ENCODE measurements at places on chromosomes 3 and 15. TPM values are rescaled to one million over a fixed set of nuclear protein-coding genes. Genes with fewer than 3 reads are reported as not detected.
A peak's percentile ranks its signal among the peaks of the same experiment; 100 is the strongest.

Gene MYNN
- total RNA-seq: 18.3 TPM

GRCh38 chr3:179321668-179322285 lies 1.1 kb upstream of the ZNF639 start:
- DNase-seq: no peak
- H3K36me3 ChIP-seq: no peaks in the 10 kb centered on the region
- H3K4me1 ChIP-seq: peaks cover 21% of the 10 kb centered on the region
- peak overlapping the region; percentile 65 for H3K4me3 ChIP-seq

DNA sequence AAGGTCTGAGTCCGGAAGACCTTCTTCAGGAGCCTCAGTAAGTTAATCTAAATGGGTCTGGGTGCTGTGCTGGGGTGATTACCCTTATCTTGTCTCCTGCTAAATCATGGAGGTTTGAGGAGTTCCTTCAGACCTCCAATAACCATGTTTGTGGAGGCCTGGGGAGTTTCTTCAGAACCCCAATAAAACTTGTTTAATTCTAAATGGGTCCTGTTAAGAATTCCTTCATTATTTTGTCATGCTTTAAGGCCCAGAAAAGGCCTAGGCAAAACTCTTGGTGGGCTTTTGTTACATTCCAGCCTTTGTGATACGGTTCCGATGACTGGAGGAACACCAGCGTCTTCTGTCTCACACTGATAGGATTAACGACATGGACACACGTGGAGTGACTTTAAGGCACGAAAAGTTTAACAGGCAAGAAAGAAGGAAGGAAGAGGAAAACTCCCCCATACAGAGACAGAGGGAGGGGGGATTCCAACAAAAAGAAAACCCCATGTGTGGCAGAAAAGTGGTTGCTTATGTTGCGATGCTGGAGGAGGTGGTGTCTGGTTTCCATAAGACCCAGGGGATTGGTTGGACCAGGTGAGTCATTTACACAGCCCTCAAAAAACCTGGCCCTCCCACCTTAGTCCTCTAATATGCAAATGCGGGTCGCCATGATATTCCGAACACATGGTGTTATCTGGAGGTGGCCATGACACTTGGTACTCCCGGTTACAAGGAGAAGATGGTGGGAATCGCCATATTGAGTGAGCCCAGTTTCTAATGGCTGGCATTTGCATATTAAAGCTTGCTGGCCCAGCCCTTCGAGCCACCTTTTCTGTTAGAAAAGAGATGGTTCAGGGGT lies 72.6 kb upstream of the MFGE8 start:
- H3K36me3 ChIP-seq: no peaks in the 10 kb centered on the region
- H3K27me3 ChIP-seq: no peaks in the 10 kb centered on the region
- H3K27ac ChIP-seq: peak overlapping the region; percentile 51
- DNase-seq: no peak
- H3K4me3 ChIP-seq: no peak overlapping the region

Gene ANKUB1
- total RNA-seq: not detected

Gene MYL3
- not detected for total RNA-seq

- no peaks in the 10 kb centered on the region for H3K36me3 ChIP-seq
- H3K27ac ChIP-seq: no peak overlapping the region
- no peaks in the 10 kb centered on the region for H3K4me1 ChIP-seq
- no peak overlapping the region for H3K4me3 ChIP-seq
Measured at GRCh38 chr3:5813521-5813920, 626.0 kb downstream of the EDEM1 start.

Gene IMP3
- 134 TPM for total RNA-seq

DNA sequence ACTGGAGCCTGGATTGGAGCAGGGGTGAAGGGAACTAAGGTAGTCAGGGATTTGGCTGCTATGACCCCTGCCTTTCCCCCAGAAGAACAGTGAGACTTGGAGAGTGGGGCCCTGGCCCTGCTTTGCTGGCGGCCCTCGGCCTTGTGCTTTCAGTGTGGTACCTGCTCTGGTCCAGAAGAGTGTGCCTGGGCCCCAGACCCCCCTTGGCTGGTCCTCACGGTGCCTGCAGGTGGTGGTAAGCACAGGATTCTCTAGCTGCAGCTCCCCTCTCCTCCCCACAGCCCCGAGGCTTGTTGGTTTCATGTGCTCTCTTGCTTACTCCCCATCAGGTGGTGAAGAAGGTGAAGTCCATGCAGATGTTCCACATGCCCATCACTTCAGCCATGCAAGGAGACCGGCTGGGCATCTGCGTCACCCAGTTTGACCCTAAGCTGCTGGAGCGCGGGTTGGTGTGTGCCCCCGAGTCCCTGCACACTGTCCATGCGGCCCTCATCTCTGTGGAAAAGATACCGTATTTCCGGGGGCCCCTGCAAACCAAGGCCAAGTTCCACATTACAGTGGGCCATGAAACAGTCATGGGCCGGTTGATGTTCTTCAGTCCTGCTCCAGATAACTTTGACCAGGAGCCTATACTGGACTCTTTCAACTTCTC lies 125.7 kb downstream of the DNAJB8 start:
- no peak overlapping the region for H3K4me3 ChIP-seq
- H3K4me1 ChIP-seq: no peaks in the 10 kb centered on the region
- no peak overlapping the region for H3K27ac ChIP-seq
- peaks cover 17% of the 10 kb centered on the region for H3K36me3 ChIP-seq

DNA sequence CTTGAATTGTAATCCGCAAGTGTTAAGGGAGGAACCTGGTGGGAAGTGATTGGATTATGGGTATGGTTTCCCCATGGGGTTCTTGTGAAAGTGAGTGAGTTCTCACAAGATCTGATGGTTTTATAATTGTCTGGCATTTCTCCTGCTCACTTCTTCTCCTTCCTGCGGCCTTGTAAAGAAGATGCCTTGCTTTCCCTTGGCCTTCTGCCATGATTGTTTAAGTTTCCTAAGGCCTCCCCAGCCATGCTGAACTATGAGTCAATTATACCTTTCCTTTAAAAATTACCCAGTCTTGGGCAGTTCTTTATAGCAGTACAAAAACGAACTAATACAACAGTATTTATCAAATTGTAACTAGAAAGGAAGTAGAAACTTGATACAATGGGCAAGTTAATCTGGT lies 31.9 kb downstream of the IFT57 start:
- no peak overlapping the region for H3K4me3 ChIP-seq
- no peaks in the 10 kb centered on the region for H3K4me1 ChIP-seq
- H3K36me3 ChIP-seq: no peaks in the 10 kb centered on the region

DNA sequence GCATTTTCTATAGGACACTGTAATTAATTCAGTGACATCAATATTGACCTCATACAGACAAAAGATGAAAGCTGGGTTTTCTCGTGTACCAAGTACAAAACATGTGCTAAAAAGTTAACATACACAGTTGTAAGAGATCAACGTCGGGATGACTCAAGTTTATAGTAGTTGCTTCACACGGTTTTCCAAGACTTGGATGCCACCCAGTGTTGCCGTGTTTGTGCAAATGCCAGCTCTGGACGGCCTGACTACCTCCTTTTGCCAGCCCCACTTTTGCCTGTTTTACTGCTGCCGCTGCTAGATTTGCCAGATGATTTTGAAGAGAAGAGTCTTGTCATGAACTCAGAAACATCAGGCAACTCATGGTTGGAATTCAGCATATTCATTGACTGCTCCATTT lies 17.6 kb downstream of the EMC7 start:
- no peak overlapping the region for H3K27ac ChIP-seq
- H3K4me3 ChIP-seq: no peak overlapping the region
- peaks cover 15% of the 10 kb centered on the region for H3K36me3 ChIP-seq
- H3K27me3 ChIP-seq: no peaks in the 10 kb centered on the region

Gene UROC1
- not detected for total RNA-seq

DNA sequence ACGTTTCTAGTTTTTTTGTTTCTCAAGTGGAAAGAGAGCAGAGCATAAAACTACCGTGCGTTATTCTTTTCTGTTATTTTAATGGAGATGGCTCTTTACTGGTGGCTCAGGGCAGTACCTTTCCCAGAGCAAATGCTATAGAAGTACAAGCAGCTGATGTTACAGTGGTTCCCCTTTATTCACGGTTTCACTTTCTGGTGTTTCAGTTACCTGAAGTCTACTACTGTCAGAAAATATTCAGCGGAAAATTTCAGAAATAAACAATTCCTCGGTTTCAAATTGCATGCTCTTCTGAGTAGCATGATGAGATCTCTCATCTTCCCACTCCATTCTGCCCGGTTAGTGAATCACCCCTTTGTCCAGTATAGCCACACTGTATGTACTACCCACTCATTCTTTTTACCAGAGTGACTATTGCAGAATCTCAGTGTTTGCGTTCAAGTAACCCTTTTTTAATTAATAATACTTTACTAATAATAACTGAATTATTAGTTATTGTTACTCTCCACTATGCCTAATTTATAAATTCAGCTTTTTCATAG lies 597.5 kb upstream of the ROBO2 start:
- no peaks in the 10 kb centered on the region for H3K4me1 ChIP-seq
- no peaks in the 10 kb centered on the region for H3K27me3 ChIP-seq
- DNase-seq: no peak
- no peak overlapping the region for H3K27ac ChIP-seq
- H3K36me3 ChIP-seq: no peaks in the 10 kb centered on the region

DNA sequence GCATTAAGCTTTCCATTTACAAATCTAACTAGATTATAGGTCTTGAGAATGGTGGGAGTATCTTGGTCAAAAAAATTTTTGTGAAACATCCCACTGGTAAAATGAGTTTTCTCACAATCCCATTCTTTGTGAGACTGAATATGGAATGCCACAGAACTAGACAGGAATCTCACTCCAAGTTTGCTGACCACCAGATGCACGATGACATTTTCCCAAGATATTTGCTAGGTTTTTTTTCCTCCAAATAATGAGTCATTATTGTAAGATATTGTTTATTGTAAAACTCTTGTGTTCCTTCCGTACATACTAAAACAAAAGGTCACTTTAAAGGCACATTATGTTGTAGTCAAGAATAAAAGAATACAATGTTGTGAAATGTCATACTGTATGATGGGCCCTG lies 53.9 kb downstream of the COPS2 start:
- H3K4me1 ChIP-seq: no peaks in the 10 kb centered on the region
- no peaks in the 10 kb centered on the region for H3K27me3 ChIP-seq
- H3K27ac ChIP-seq: no peak overlapping the region
- H3K36me3 ChIP-seq: no peaks in the 10 kb centered on the region
- DNase-seq: no peak

Gene AP2M1
- 268 TPM for total RNA-seq

DNA sequence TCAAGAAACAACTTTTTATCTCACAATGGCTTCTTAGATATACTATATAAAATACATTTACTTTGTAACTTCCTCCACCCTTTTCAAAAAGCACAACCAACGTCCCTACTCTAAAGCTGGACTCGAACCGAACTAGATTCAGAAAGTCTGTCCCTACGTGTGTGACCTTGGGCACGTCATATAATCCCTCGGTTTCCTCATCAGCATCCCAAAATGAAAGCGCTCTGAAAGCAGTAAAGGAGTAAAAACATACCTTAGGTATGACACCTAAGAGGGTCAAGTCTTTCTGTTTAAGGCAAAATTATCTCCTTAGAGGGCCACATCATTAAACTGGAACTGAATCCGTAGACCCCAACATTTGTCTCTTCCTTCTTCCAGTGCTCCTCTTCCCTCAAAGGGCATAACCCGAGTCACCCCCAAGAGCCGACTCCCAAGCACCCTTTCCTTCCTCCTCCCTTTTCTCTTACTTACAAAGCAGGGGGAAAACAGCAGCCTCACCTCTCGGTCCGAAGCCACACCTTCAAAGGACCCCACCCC lies 663 bp downstream of the PDCD10 start:
- no peaks in the 10 kb centered on the region for H3K36me3 ChIP-seq
- no peak for DNase-seq
- H3K27me3 ChIP-seq: no peaks in the 10 kb centered on the region
- peak overlapping the region; percentile 75 for H3K4me3 ChIP-seq

GRCh38 chr3:27641888-27642601 lies 80.1 kb downstream of the EOMES start:
- no peaks in the 10 kb centered on the region for H3K36me3 ChIP-seq
- H3K4me1 ChIP-seq: peaks cover 21% of the 10 kb centered on the region

DNA sequence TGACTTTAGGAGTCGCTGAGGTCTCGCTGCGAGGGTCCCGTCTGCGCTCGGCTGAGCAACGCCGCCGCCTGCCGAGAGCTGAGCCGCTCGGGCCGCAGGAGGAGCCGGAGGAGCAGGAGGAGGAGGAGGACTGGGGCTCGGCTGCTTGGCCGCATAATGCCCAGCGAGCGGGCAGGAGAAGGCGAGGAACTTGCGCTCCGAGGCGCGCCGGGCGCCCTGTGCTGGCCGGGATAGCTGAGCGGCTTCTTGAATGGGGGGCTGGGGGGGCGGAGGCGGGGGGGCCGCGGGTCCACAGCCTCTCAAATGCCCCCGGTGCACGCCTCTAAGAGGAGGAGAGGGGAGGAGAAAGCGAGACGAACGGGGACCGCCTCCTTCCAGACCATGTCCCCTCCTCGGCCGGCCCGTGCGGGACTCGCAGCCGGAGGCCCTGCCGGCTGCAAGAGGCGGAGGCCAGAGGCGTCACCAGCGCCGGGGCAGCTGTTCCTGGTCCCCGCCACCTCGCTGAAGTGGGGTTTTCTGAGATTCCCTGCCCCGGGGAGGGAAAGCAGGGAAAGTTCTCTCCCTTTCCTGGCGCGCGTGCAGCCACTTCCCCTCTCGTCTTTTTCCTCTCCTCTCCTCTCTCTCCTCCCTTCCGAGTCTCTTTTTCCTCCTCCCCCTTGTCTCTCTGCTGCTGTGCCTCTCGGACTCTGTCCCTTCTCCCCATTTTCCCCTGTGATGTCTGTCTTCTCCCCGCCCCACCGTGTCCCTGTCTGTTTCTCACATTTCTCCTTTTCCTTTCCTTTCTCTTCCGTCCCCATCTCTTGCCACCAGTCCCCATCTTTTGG lies at the start of gene ADAMTS9:
TSS of gene ADAMTS9 (minus strand) at position 220 of the 824 bp plus-strand sequence. CDS start 343 bp downstream, outside the sequence.
- no peaks in the 10 kb centered on the region for H3K36me3 ChIP-seq
- H3K4me3 ChIP-seq: no peak within 1 kb of the TSS
- no peak within 1 kb of the TSS for H3K27ac ChIP-seq
- no peaks in the 10 kb centered on the region for H3K4me1 ChIP-seq

DNA sequence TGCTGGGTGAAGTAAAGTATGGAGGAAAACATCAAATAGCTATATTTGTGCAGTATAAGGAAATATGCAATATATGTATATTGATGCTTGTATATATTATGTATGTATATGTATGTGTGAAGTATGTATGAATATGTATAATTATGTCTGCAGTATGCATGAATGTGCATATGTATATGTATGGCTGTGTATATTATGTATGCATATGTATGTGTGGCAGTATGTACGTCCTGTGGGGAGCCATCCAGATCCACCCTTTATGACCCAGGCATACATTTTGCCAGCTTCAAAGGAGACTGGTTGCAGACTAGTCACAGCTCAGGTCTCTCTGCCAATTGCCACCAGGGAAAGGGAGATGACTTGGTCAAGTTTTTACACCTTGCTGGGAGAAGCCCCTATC lies 24.1 kb downstream of the CCDC54 start:
- H3K36me3 ChIP-seq: no peaks in the 10 kb centered on the region
- no peak overlapping the region for H3K4me3 ChIP-seq

DNA sequence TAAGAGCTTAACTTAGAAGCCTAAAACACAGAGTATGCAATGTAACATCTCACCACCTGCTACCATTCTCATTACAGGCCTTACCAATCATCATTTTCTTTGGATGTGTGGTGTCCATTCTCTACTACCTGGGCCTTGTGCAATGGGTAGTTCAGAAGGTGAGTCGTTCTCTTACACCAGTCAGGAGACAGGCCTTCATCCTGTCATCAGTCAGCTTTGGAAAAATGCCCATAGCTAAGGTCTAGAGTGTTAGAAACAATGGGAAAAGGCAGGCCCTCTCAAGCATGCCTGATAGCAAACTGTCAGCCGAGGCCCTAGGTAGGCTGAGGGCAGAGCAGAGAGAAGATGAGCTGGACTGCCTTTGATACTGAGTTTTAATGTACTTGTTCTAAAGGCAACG lies 13.5 kb downstream of the SLC28A2 start:
- no peak for DNase-seq
- H3K4me3 ChIP-seq: no peak overlapping the region
- H3K27ac ChIP-seq: no peak overlapping the region
- no peaks in the 10 kb centered on the region for H3K4me1 ChIP-seq
- H3K27me3 ChIP-seq: no peaks in the 10 kb centered on the region
- H3K36me3 ChIP-seq: no peaks in the 10 kb centered on the region

Data from CD8-positive, alpha-beta memory T cell (primary cell).